Activated T-helper 1 cell treated with Interleukin-2 at 50 U/mL for 16 hours (primary cell): ENCODE measurements at places on chromosomes 7 and 10.
A peak's percentile ranks its signal among the peaks of the same experiment; 100 is the strongest.

DNA sequence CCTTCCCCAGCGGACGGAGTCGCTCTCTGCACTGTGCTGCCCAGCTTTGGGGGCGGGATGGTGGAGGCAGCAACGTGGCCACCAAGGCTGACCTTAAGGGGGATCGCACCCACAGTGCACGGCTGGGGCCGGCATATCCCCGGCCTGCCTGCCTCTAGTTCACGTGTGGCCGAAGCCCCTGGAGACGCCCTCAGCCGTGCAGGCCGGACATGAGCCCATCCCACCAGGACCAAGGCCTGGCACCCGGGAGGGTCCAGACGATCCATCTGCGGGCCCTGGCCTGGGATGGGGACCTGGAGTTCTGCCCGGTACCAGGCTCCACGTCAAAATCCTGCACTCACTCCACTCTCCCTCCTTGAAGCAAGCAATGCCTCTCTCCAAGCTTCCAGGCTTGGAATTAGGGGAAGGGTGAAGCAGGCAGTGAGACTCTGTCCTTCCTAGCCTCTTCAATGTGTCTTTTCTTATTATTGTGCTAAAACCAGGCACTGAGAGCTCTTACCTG is 520.8 kb downstream of the REEP3 start:
- DNase-seq: no peak

DNA sequence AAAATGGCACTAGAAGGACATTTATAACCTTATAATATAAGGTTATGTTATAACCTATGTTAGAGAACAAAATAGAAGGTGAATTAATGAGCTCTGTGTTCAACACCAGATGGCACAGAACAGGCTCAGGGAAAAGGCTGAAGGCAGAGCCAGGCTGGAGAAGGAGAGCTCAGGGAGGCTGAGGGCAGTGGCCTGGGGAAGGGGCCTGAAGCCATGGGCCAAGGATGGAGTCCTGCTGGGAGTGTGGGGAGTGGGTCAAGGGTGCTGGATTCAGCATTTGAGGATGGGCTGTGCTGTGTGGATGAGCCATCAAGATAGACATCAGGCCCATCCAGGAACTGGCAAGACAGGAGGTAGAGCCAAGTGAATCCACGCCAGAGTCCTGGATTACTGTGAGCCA is 218.8 kb downstream of the ZNF248 start:
- no peak for DNase-seq

DNA sequence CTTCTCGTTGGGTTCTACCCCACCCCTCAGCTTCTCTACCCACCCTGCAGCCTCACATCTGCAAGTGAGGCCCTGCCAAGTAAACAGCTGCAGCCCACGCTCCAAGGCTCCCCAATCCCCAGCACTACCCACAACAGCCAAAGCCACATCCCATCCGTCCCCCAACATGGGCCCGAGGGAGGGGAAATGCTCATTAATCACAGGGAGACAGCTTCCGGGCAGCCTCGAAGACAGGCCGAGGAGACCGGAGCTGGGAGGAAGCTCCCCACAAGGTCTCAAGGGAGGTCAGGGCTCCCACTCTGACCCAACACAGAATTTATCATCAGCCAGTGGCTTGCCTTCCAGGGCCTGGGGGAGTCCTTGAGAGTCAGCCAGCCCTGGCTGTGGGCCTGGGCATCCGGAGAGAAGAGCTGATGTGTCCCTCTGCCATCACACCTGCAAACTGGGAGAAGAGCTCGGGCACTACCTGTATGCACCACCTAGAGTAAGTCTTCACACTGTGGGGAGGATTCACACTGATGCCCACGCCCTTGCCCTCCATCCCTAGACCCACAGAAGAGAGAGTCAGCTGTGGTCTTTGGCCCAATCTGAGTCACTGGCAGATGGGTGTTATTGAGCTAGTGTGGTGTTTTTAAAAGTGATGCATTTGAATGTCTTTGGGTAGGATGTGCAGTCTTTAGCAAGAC is 115.5 kb upstream of the ZMIZ1 start:
- no peak for DNase-seq

DNA sequence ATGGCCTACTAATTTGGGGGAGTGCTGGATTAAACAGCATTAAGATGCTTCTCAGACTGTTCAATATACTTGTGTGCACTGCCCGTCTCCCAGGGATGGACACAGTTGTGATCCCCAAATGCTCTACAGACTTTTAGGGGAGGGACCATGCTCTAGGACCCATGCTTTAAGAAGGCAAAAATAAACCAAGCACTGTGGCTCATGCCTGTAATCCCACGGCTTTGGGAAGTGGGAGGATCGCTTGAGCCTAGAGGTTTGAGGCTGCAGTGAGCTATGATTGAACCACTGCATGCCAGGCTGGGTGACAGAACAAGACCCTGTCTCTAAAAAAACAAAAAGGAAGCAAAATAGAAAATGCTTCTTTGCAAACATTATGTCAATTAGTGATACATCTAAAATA is 102.6 kb downstream of the VOPP1 start:
- DNase-seq: no peak

DNA sequence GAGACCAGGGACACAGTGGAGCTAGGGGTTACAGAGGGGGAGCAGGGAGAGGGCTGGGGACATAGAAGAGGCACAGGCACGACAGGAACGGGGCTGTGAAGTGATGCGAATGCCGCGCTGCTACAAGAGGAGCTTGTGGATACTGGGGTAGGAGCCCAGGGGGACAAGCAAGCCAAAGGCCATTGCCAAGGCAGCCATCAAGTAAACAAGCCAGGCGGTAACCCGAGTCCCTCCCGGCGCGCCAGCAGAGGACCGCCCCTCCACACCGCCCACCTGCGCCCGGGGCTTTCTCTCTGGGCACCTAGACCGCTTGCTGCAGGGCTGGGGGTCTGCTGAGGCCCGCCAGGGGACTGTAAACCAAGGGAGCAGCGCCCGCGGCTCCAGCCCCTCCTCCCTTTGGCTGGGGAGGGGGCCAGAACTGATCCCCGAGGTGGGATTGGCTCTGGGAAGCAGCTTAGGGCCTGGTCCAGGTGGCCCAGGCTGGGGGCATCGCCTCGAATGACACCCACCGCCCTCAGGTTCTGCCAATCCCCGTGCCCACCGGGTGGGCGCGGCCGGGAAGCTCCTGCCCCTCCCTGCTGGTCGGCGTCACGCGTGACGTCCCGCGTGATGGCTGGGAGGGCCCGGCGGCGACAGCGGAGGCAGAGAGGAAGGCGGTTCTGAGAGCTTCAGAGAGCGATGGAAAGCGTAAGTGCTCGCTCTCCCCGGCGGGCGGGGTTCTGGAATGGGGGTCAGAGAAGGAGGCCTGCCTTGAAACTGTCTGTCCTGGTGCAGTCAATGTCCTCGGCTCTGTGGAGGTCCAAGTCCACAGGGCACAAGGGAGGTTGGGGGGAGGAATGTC is 982 bp downstream of the SFXN3 start:
- peak; percentile 73 for DNase-seq

DNA sequence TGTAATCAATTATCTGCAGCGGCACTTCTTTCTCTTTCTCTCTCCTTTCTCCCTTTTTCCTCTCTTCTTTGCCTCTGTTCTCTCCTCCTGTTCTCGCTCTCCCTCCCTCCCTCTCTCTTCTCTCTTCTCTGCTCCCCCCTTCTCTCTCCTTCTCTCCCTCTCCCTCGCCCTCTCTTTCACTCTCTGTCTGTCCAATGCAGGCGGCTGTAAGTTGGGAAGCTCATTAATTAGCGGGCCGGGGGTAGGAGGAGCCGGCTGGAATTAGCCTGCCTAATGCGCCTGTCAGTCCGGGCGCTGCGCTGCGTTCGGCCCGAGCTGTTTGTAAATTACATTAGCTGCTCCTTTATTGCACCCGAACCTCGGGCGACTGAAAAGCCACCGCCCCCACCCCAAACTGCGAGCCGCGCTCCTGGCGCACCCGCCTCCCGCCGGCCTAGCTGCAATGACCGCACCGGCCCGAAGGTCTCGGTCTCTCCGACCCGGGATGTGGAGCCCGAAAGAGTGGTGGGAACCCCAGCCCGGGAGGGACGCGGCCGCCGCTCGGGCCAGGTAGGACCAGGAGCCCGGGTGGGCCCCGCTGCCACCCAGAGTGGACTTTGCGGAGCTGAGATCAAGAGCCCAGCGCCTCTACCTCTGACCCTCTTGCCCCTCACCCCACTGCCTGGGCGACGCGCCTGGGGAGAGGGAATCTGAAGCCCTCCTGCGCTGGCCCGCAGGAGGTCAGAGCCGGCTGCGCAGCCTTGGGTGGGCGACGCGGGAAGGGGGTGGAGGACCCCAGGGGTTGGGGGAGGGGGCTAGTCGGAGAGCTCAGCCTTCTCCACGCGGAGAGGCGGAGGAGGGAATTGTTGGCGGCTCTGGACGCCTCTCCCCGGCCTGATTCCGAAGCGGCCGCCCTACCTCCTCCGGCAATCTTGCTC is at the start of gene LBX1:
Gene LBX1 (minus strand): TSS at position 198 of the 917 bp plus-strand sequence. CDS start 648 bp downstream, outside the sequence.
- no peak for DNase-seq

GRCh38 chr7:158048569-158048968 is 539.1 kb downstream of the PTPRN2 start:
- no peak for DNase-seq

DNA sequence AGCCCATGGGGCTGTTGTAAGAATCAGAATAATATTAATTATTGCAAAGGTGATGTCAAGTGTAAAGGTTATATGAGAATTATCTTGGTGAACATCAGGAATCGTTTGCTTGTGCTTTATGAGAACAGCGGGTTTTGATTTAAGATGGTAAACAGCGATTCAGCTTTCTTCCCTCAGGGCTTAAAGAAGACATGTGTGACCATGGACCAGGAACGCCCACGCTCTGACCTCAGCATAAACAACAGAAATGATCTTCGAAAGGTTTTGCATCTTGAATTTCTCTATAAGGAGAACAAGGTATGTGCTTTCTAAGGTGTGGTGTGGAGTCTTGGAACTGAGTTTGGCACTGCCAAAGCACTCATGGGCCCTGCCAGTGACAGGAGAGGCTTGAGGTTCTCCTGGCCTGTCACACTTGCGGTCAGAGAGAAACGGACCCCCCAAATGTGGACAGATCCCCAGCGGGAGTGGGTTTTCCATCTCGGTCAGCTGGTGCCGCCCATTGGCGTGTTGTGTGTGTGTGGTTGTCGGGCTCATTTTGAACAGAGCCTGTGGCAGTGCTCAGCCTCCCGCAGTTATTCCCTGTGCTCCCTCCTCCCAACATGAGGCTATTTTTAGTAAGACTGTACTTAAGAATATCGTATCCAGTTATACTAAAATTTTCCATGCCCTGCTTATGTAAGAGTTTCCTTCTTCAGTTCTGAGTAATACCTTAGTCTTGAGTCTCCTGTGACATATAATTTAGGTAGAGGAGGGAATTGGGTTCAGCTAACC is 7.2 kb downstream of the MINDY4 start:
- DNase-seq: no peak

DNA sequence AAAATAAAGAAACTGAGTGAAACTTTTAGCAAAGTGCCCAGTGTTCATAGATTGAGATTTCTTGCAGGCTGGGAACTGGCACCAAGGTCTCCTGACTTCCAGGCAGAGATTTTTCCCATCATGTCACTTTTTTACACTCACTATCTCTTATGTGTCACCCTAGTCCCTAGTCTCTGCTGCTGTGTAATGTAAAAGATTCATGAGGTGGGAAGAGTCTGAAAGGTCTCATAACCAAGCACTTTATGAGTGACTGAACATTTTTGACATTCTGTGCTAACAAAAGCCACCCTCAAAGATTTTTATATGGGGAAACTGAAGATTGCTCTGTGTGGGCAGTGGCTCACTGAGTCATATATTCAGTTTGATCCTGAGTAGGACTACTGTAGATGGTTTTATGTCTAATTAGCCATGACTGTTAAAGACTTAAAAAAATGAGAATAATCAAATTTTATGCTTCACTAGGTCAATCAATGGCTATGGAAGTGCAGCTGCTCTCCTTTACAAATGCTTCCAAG is 900.3 kb upstream of the SORCS1 start:
- DNase-seq: no peak

DNA sequence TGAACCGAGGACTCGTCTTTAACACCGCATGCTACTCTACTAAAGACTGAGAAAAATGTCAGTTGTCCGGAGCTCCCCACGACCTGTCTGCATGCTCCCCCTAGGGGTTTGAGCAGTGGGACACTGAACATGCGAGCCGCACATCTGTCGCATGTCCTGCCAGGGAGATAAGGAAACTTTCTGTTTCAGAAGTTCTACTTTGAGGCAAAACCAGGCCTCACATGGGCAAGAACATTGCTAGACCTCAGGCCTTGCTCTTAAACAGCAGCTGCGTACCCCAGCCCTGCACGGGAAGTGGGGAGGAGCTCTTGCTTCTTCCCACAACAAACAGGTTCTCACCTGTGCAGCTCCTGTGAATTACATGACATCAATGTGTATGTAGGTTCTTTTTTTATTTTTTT is 30.3 kb upstream of the HERPUD2 start:
- DNase-seq: peak; percentile 42

- DNase-seq: no peak
Observed at GRCh38 chr10:74991435-74991834, 120.0 kb upstream of the SAMD8 start.

GRCh38 chr7:16396766-16397500 is 24.4 kb downstream of the CRPPA start:
- no peak for DNase-seq

DNA sequence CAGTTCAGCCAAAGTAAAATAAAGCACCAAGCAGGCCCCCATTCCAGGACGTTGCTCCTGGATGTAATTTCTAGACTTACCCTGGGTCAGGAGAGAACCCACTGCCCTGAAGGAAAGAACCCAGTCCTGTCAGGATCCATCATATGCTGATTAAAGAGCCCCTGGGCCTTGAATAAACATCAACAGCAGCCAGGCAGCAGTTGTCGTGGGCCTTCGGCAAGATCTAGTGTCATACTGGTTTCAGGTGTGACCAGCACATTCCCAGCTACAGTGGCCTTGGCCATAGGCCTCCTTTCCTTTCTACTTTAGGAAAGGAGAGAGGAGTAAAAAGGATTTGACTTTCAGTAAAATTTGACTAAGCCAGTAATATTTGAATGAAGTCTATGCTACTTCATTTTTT is 289.1 kb upstream of the CACNA2D1 start:
- no peak for DNase-seq

DNA sequence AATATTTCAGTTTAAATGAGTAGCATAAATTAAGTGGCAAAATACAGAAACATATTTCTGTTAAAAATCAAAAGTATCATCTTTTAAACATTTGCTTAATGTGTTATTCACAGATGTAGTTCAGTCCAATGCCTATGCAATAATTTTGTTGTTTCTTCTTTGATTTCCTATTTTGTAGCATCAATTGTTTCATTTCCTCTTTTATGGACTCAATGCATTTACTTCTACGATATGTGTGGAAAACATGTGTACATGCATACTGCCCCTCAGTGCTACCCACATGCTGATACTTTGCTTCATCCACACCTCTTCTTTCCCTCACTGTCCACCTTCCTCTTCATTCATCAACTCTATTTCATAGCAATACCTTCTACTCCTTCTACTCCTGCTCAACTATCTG is 108.1 kb downstream of the PTN start:
- no peak for DNase-seq

- DNase-seq: no peak
Observed at GRCh38 chr10:24744946-24745345, 21.3 kb upstream of the ARHGAP21 start.

- DNase-seq: no peak
Observed at GRCh38 chr7:73839743-73840714, 2.3 kb downstream of the METTL27 start.
